Activated CD8-positive, alpha-beta memory T cell treated with anti-CD3 and anti-CD28 coated beads, Interleukin-2, amount 50 U/mL, for 48 hours (primary cell): ENCODE measurements at places on chromosomes 6 and 20.

GRCh38 chr20:47464380-47465101 is 37.1 kb upstream of the NCOA3 start:
- DNase-seq: no peak

DNA sequence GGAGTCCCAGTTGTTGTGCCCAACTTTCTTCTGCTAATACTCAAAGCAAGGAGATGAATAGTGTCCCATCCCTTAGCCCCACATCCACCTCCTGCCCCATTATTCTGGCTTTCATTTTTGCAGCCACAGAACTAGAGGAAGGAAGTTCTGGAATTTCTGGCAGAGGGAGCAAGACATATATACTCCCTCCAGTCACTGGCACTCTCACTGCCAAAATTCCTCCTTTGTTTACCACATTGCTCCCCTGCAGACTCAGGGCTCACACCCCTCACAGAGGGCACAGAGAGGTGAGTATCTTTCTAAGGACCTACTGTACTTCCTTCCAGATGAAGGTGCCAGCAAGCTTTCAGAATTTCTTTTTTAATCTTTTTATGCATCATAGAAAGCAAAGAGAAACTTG is 168.0 kb upstream of the ID4 start:
- DNase-seq: no peak

- DNase-seq: no peak
Measured at GRCh38 chr6:73704798-73705197, 8.8 kb downstream of the CD109 start.

DNA sequence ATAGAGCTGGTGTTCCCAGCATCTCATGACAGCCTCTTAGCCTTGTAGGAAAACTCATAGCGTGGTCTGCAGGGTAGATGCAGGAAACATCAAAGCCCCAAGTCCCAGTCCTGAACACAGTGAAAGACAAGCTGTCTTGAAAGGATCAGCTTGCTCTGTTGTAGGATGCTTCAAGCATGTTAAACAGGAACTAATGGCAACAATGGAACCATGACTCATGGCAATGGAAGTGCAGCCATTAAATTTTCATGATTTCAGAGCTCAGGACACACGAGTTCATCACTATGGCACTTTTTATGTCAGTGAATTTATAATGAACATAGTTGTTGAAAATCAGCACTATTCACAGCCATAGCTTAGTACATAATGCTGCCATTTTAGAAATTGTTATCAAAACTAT is 367.7 kb downstream of the KIF16B start:
- DNase-seq: no peak

- DNase-seq: no peak
Measured at GRCh38 chr6:34102099-34102656, 43.7 kb downstream of the GRM4 start.

DNA sequence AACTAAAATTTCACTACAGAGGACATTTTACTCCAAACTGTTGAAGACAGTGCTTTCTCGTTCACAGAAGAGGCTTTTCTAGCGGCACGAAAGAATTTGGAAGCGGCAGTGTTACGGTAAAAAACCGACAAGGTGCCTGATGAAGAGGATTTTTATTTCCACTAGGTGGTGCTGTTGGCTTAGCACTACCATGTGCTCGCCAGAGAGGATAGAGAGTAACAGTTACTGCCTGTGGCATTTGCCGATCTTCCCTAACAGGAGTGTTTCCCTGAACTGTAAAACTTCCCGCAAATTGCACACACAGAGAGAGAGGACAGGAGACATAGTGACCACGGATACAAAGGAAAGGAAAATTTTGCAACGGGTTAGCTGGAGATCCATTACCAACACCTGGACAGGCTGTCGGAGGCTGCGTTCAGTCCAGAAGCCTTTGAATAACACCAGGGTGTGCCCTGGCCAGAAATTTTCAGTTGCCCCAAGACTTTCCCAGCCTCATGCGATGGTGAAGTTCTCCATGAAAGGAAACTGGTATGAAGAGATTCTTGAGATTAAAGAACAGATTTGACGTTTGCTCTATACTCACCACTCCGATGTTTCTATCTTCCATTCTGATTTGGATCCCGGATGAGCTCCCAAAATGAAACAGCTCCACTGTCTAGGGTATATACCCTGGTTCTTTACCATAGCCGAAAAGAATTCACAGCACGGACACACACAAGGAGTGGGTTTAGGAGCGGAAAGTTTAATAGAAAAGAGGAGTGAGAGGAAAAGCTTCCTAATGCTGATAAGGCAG is 48.1 kb downstream of the HLA-DPB1 start:
- DNase-seq: no peak

DNA sequence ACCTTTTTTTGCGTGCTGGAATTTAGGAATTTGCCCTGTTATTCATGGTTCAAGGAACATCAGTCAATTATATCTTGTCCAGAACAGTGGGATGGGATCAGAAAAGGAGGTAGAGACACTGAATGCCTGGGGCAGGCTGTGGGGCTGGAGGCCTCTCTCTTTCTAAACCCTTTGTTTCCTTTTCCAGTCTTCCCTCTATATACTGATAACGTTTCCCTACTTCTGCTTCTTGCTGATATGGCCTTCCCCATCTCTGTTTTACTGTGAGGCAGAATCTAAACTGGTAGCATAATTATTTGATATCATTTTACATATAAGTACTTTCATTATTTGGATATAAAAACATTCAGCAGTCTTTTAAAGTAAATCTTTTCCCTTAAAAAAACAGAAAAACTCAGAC is 67.5 kb downstream of the DNAH8 start:
- no peak for DNase-seq

DNA sequence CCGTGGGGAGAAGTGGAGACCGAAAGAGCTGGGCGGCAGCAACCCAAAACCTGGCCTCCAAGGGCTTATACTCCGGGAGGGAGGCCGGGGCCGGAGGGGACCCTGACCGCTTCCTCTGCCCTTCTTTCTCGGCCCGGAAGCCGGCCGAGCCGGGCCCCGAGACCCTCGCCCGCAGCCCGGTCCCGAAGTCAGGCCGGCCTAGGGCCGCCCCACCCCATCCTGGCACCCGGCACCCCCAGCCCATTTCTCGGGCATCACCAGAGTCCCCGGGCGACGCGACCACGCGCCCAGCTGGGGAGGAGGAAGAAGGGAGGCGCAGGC is 572 bp upstream of the ZDHHC14 start:
- DNase-seq: no peak

DNA sequence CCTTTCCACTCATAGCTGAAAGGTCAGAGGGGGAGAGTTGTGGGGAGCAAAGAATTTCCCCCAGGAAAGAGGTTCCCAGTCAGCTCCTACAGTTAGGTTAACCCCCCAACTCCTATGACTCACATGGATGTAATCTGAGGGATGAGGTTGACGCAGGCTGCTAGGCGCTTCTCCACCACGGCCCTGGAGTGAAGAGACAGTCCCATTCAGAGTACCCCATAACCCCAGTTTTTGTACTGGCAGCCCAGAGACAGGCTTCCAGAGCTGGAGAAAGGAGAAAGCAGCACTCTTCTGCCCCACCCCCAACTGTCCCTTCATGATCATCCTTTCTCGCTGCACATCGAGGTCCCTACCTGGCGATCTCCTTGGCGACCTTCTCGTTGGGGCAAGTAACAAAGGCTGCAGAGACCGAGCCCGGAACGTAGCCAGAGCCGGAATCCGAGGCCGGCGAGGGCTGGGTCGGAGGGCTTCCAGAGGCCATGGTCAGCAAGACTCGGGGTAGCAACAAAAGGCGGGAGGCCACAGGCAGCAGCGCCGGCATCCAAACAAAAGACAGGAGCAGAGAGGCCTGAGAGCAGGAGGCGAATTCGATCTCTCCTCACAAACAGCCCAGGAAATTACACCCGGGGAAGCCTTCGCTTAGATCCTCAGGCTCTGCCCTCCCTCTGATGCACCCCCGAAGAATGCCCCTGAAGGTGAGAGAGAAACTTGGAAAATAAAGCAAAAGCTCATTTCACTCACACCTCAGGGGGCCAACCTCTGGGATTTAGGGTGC is 592 bp downstream of the CUTA start:
- peak; percentile 59 for DNase-seq

DNA sequence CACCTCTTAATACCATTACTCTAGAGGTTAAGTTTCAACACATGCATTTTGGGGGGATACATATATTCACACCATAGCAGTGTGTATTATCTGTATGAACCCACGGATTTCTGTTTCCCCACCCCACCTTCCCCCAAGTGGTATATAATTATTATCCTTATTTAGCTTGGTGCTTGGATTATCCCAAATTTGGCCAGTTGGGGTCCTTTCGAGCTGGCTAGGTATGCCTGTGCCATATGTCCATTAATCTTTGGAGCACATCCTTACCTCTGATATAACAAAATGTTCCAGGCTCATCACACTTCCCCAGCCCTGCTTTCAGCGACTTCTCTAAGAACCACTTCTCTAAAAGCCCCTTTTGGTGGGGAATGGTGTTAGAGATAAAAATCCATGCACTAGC is 118.7 kb upstream of the MLIP start:
- no peak for DNase-seq

DNA sequence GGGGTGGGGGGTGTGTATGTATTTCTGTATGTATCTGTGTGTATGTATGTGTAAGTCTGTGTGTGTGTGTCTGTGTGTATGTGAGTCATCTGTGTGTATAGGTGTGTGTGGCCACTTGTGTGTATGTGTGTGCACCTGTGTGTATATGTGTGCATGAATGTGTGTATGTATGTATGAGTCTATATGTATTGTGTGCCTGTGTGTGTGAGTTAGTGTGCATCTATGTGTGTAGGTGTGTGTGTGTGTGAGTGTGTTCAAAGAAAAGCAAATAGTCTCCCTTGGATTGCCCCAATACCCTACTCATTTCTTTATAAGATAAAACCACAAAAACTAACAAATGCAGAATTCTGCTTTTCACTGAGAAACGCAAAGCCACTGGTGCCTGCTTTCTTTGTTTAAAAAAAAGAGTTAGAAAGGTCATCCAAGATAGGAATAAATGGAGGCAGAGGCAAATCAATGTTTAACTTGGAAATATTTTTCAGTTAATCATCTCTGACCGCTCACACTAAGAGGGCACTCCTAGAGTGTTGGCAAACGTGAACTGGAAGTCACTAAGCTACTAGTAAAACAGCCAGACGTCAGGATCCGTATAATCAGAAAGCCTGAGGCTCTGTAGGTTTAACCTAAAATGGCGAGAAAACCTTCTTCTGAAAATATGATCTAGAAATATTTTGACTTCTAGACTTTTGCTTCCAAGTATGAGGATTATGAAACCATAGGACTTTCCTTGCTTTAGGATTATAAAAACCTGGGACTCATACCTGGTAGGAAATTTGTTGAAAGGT is 37.4 kb upstream of the JAG1 start:
- no peak for DNase-seq

GRCh38 chr20:32226391-32226790 is 18.7 kb downstream of the POFUT1 start:
- DNase-seq: no peak

DNA sequence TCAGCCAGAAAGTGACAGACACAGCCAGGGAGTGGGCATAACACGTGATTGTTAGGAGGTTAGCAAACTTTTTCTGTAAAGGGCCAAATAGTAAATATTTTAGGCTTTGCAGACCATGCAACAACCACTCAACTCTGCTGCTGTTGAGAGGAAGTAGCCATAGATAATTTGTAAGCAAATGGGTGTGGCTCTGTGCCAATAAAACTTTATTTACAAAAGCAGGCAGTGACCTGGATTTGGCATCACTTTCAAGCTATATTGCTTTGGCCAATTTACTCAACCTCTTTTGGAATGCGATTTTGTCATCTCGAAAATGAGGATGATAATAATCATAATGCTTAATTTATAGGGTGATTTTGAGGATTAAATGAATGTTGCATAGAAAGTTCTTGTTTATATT is 152.6 kb downstream of the TSHZ2 start:
- DNase-seq: no peak

- no peak for DNase-seq
Measured at GRCh38 chr6:128600397-128600951, 80.1 kb upstream of the PTPRK start.

DNA sequence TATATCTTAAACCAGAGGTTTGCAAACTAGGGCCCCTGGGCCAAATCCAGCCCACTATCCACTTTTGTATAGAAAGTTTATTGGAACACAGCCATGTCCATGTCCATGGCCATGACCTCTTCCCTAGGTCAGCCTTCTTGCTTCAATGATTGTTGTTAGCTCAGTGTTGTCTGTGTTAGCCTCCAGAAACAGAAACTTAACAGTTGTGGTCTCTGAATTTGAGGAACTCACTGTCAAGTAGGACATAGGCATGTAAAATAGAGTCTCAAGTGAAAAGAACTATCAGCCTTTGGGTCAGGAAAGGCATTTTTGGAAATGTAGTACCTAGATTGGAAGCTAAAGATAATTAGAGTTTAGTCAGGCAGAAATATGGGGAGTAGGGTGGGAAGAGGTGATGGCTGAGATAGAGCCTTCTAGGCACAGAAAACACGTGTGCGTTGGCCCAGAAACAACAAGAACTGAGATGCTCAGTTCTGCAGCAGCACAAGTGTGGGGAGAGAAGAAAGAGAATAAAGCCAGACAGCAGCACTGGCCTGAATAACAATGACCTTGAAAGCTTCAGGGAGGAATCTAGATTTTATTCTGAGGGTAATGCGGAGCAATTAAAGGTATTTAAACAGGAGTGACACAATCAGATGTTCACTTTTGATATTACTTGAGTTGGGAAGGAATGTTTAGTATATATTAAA is 87.0 kb upstream of the OLIG3 start:
- DNase-seq: no peak

- no peak for DNase-seq
Measured at GRCh38 chr20:18361678-18362077, 73.4 kb downstream of the ZNF133 start.

GRCh38 chr20:48247961-48248360 is 462.7 kb upstream of the SULF2 start:
- no peak for DNase-seq

DNA sequence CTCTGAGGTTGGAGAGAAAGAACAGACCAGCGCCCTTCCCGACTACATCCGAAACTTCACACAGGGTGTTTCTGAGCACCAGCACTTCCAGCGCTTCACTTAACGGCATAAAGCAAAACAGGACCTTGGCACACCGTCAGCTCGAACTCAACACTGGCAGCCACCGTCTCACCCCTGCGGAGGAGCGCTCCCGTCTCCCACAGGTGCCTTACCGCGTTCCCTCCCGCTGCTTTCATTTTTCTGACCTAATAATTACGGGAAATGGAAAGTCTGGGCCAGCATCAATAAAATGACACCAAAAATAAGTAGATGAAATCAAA is 37.7 kb upstream of the SYNJ2 start:
- no peak for DNase-seq

DNA sequence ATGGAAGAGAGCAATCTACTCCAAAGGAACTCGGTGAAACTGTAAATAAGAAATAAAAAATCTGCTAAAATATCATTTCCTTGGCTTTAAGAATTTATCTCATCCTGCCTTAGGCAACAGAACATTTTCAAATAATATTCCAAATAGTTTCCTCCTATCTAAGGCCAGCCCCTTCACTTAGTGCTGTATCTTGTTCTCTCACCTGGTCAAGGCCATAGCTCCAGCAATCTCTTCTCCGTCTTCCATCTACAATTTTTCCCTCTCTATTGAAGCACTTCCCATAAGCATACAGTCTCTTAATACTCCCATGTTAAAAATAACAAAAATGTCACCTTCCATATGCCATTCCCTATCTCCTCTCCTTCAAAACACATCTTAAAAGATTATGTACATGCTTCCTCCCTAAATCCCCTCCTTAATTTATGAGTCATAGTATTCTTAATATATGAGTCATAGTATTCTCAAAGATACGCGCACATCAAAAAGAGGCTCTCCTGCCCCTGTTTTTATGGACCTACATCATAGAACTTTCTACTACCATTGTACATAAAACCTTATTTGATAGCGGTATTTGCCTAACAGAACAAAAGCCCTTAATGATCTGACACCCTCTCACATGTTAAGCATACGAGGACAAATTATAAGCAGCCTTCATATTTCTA is 146.9 kb downstream of the PDE10A start:
- DNase-seq: no peak

GRCh38 chr20:11929947-11930346 is 12.3 kb downstream of the BTBD3 start:
- DNase-seq: no peak
